ENCODE measurements at places on chromosomes 3 and 15.

GRCh38 chr15:98946301-98947255 lies 61.0 kb downstream of the PGPEP1L start:
- no peak for DNase-seq

- DNase-seq, result no peak
These were observed 88.9 kb upstream of the PTX3 start for GRCh38 chr3:157347577-157348303.

- DNase-seq, result no peak
These were observed 91.8 kb downstream of the TOP2B start for GRCh38 chr3:25572919-25573385.

GRCh38 chr15:76140074-76140464 lies 80.3 kb downstream of the TMEM266 start:
- no peak for DNase-seq

GRCh38 chr15:31435261-31435911 lies 108.8 kb downstream of the KLF13 start:
- peak; percentile 95 for DNase-seq

Measured in activated CD8-positive, alpha-beta T cell treated with anti-CD3 and anti-CD28 coated beads for 36 hours (primary cell).